ENCODE measurements at places on chromosomes 1 and 21.

GRCh38 chr1:210912752-210913151, 221.2 kb downstream of the KCNH1 start:
- no peak for DNase-seq

- DNase-seq = peak; percentile 86
Measured at GRCh38 chr1:16162163-16162822, 6.4 kb upstream of the EPHA2 start.

- no peak for DNase-seq
Measured at GRCh38 chr1:110579460-110579859, 26.7 kb downstream of the KCNA2 start.

GRCh38 chr1:169588112-169588511, 1.8 kb upstream of the F5 start:
- no peak for DNase-seq

GRCh38 chr1:24126018-24126671, 14.2 kb upstream of the MYOM3 start:
- no peak for DNase-seq

- DNase-seq = no peak
Measured at GRCh38 chr1:48761411-48761810, 15.3 kb downstream of the BEND5 start.

GRCh38 chr1:209634005-209634737, 18.1 kb downstream of the LAMB3 start:
- DNase-seq = no peak

All from activated naive CD4-positive, alpha-beta T cell treated with anti-CD3 and anti-CD28 coated beads, Interleukin-2, amount 10 ng/mL, durations not matched to agents 7 days and 5 days (primary cell).